NCI-H774 (cell line): ENCODE measurements at places on chromosomes 2 and 18.
A peak's percentile ranks its signal among the peaks of the same experiment; 100 is the strongest.

DNA sequence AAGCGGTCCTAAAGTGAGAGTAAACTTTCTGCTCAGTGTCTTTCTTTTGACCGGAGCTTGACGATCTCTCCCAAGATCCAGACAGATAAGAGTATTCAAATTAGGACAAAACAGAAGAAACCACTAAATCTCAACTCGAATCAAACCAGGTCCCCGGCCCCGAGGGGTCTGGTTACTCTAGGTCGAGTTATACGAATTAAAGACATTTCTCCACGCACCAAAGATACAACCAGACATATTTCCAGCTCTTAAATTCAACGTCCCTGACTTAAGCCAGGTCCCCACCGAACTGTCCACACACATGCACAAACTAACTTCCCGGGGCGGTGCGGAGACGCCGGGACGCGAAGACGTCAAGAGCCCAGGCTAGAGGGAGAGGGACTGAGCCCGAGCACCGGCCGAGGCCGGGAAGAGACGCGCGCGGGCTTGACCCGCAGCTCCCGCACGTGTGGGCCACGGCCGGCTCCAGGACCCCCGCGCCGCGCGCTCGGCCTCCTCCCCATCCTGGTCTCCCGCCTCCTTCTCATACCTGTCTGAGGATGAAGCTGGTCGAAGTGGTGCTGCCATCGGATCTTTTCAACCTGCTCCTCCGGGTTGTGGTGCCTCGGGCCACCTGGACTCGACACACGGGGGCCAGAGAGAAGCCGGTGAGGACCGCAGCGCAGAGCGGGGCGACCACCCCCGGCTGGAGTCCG lies 896 bp downstream of the CACNB4 start:
- DNase-seq = no peak

DNA sequence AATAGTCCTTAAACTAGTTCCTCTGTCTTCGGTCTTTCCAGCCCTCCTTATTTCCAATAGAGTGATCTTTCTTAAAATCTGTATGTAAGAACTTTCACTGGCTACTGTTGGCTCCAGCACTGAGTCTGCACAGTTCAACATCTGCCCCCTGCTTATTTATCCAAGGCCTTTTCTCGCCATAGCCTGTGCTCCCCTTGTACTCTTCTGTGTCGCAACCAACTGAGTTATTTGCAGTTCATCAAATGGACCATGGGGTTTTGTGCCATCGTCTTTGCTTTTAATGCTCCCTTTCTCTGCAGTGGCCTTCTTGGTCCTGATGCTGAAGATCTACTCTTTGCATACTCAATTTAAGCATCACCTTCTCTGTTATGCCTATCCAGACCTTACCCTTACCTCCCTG lies 77.3 kb downstream of the DSC3 start:
- no peak for DNase-seq

- DNase-seq = no peak
These were observed 95.0 kb downstream of the BOD1L2 start for GRCh38 chr18:57241869-57242268.

GRCh38 chr2:225028572-225028971 lies 13.7 kb downstream of the DOCK10 start:
- DNase-seq = no peak

GRCh38 chr2:64932116-64932370 lies 57.2 kb upstream of the SLC1A4 start:
- no peak for DNase-seq

DNA sequence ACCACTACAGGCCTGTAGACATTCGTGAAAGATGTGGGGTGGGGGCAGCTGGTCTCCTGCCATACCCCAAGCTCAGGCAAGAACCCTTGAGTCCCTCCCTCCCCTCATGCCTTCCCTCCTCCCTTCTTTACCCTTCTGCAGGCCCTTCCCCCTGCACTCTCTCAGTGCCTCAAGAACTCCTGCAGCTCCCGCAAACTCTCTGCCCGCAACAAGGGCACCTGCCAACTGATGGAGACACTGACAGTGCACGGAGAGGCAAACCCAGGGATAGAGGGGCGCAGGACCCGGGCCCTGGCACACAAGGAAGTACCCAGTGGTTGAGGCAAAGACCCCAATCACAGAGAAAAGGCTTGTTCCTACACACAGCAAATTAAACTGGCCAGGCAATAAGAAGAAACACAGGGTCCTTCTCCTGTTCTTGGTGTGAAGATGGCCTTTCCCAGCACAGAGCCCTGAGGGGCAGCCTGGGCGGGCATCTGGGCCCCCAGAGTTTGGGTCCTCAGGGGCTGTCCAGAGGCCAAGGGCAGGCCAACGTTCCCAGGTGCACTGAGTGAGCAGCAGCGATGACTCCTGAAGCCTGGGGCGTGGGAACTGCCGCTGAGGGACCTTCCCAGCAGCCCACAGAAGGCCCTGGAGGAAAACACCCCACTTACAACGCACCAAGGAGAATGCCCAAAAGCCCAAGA lies 1.6 kb downstream of the TEKT4 start:
- no peak for DNase-seq

DNA sequence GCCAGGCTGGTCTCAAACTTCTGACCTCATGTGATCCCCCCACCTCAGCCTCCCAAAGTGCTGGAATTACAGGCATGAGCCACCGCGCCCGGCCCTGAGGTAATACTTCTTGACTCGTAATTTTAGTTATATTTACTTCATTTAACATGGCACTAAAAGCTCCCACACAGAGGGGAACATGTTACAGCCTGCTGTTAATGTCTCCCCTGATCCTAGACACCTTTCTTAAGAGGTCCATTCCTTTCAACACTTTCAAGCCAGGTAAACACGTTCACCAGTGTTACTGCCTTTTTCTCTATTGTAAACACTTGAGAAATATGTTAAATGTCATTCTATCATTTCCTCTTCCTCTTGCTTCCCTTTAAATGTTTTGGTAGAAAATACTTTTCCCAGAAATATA lies 161.4 kb downstream of the METTL4 start:
- no peak for DNase-seq

- no peak for DNase-seq
These were observed 22.7 kb downstream of the TMEM87B start for GRCh38 chr2:112077814-112078213.

DNA sequence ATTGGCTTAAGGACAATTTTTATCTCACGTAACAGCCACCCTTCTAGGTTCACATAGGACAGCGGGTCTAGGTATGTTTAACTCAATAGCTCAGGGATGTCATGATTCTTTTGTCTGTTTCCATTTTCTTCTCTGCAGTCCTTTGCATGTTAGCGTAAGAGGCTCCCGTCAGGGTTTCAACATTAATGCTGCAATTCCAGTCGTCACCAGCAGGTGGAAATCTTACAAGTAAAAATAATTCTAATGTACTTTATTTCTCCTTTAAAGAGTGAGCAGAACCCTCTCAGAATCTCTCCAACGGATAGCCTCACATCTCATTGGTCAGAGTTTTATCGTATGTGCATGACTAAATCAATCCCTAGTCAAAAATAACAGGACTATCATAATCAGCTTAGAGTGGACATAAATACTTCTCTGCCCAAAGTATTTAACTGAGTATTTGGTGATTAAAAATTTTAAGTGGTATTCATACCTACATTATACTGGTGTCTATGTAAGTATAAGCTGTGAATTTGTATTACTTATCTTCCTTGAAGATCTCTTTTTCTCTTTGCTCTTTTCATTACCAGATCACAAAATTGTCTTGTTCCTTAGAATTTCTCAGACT lies 487.2 kb upstream of the GCFC2 start:
- DNase-seq = no peak

DNA sequence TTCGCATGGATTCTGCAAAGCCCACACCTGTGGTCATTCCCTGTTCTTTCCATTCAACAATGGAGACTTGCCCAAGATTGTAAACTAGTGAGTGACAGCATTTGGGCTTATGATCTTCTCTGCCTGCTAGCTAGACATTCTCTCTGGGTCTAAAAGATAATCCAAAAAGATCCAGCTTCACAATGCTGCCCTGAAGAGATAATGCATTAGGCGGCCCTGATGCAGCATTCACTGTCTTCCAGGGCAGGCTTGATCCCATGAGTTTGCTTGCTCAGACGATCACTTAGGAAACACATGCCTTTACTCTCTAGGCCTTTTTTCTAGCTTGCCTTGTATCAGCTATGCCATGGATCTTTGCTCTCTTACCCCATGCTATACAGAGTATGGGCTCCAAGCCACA lies 196.1 kb downstream of the SETBP1 start:
- DNase-seq = no peak

GRCh38 chr2:84424152-84424551 lies 34.9 kb downstream of the SUCLG1 start:
- no peak for DNase-seq

GRCh38 chr2:138445227-138445626 lies 56.3 kb upstream of the SPOPL start:
- no peak for DNase-seq

DNA sequence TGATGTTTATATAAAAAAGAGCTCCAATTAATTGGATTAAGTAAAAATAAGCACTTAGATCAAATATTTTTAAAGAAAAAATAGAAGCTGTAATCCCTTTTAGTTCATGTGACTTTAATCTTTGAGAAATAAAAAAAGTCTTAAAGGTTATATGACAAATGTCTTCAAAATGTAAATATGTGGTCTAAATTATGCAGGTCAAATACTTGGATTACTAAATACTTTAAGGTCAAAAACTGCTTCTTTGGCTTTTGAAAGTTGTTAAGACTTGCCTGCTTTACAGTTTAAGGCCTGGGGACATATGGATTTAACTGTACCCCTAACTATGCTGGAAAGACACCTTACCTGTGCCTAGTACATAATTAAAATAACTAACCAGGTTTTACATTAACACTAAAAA lies 15.5 kb upstream of the PDK1 start:
- no peak for DNase-seq

DNA sequence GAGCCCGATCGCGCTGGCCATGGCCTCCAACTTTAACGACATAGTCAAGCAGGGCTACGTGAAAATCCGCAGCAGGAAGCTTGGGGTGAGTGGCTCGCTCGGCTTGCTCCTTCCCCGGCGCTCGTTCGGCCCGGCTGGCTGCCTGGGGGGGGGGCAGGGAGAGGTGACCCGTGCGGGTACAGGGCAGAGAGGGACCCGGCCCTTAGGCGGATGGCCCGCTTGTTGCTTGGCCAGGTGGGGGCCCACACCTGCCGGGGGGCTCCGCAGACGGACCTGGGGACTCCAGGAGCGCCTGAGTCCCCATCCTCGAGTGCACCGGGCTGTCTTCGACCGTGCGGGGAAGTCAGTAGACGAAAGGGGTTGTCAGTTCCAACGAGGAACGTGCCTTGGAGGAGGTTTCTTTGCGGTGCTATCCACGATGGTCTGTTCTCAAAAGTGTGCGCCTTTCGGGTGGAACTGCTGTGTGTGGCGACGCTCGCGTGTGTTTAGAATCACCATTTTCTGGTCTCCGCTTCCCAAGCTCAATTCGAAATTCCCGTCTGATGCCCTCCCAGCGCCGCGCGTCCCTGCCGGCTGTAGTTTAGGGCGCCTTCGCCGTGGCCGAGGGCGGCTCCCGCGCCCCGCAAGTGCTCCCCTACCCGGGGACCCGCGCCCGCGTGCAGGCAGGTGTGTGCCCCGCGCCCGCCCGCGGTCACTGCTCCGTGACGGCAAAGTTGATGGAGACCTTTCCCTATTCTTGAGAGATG lies 711 bp downstream of the DOK6 start:
- DNase-seq = no peak

DNA sequence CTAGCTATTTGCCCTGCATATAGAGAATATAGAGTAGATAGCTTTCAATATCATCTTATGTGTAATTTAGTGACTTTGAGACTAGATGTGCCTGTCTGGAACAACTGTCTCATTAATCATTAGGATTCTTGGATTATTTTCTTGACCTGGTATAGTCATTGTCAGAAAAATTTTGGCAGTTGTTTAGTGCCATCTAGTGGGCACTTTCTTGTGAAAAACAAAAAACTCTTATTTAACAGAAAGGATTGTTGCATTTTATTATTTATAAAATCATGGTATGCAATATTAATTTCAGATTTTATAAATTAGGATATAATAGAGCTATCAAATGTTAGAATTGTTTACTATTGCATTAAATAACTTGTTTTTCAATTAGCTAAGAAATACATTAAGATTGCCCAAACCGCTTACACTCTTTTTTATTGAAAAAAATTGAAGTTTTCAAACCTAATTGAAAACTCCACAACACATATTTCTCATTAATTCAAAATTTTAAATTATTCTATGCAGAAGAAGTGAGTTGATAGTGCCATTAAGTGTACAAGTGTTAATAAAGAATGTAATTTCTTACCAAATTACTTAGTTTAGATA lies 80.3 kb downstream of the DYNAP start:
- peak; percentile 38 for DNase-seq

- DNase-seq = no peak
These were observed 1.3 kb downstream of the RNPEPL1 start for GRCh38 chr2:240569523-240569997.
